Hematopoietic multipotent progenitor cell treated with erythropoietin and hydrocortisone succinate and interleukin-3 and kit ligand, for 6 days (in vitro differentiated cells): ENCODE measurements at places on chromosomes 5 and 9.
A peak's percentile ranks its signal among the peaks of the same experiment; 100 is the strongest.

DNA sequence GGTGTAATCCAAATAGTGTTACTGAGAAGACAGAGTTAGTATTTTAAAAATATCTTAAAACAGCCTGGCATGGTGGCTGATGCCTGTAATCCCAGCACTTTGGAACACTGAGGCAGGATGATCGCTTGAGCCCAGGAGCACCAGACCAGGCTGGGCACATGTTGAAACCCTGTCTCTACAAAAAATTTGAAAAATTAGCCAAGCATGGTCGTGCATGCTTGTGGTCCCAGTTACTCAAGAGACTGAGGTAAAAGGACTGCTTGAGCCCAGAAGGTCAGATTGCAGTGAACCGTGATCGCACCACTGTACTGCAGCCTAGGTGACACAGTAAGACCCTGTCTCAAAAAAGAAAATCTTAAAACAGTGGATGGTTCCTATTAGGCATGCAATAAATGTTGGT lies 12.4 kb downstream of the IFNA1 start:
- DNase-seq, result no peak

GRCh38 chr5:132763181-132764036 lies 13.6 kb downstream of the SEPTIN8 start:
- DNase-seq, result no peak

DNA sequence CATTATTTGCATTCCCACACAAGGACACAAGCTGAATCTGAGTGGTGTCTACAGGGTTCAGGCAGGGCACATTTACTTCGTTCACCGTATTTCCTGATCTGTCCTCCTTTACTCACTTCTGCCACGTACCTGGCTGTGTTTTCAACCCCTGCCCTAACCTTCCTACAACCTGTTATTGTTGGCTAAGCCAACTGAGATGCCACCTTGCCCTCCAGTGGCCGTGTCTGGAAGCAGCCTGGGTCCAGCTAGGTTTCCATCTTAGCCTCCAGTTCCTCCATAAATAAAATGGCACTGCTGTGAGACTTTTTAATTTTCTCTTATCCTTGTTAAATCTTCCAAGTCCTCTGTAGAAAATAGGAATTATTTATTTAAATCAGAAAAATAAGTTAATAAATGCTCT lies 64.8 kb downstream of the ATP10B start:
- peak; percentile 36 for DNase-seq

GRCh38 chr5:65480306-65480865 lies 1.3 kb downstream of the ADAMTS6 start:
- DNase-seq, result peak; percentile 73

DNA sequence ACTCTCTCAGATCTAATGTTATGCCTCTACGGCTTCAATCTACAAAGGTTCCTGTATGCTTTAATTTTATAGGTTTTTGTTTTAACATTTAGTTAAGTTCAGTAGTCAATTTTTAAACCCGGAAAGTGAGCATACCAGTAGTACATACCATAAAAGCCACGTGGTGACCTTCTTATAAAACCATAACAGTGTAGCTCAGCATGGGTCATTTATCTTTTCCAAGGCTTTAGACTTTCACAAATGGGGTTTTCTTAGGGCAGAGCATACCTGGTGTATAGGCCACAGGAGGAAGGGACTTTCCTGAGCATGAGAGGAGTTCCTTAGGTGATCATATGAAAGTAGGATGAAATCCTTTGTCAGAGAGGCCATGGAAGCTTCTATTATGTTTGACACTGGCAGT lies 23.2 kb downstream of the ECM2 start:
- no peak for DNase-seq

DNA sequence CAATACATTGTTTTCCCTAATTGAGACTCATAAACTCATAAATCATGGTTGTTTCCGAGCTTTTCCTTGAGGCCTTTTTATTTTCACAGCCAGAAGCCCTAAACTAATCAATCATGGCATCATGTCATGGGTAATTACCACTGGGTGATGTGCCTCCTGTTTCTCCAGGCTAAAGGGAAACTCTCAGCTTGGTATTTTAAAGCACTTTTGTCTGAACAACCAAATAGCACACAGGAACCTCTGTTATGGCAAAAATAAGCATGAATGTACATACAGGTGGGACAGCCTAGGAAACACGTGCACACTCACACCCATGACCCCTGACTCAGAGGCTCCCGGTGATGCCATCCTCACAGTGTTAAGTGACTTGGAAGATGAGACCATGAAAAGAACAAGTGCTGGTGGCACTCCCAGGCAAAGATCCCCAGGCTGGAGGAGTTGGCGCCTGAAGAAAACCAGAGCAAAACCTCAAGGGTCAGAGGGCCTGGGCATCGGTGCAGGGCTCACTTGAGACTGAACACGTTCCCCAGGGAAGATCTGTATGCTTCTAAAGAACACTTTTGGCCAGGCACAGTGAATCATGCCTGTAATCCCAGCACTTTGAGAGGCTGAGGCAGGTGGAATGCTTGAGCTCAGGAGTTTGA lies 154.3 kb downstream of the ROR2 start:
- no peak for DNase-seq

DNA sequence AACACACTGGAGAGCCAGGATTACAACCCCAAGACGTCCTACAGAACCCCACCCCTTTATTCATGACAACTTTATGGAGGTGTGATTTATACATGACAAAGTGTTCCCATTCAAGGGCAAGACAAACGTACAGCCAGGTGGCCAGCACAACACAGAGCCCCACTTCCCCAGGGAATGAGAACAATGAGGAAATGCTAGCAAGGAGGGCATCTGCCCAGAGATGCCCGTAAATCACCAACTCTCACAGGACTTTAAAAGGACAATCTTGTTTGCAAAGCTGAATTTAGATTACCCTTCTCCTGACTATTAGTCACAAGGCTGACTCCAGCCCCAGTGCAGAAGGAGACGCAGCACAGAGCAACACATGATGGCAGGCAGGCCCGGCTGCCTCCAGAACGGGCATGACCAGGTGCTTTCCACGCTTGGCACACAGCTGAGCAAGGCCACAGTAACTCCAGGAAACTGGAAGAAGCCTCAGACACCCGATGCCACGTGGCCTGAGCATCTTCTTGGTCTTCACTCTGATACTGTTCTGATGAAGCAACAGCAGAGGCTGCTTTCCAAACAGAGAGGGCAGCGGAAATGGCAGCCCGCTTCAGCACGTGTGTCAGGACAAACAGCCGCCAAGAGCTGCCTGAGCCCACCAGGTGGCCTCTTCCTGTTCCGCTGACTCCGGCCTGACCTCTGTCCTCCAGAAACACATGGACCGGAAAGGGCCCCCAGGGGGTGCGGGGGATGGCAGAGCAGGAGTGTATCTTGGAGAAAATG lies 51.4 kb downstream of the ROR2 start:
- no peak for DNase-seq

GRCh38 chr5:14428302-14429081 lies 153.1 kb upstream of the OTULINL start:
- DNase-seq, result no peak
